Osteocyte (in vitro differentiated cells): ENCODE measurements at places on chromosomes 3 and 15. TPM values are rescaled to one million over a fixed set of nuclear protein-coding genes. Genes with fewer than 3 reads are reported as not detected.

The GOLGA6L7 gene
- not detected in 2 replicates for total RNA-seq

DNA sequence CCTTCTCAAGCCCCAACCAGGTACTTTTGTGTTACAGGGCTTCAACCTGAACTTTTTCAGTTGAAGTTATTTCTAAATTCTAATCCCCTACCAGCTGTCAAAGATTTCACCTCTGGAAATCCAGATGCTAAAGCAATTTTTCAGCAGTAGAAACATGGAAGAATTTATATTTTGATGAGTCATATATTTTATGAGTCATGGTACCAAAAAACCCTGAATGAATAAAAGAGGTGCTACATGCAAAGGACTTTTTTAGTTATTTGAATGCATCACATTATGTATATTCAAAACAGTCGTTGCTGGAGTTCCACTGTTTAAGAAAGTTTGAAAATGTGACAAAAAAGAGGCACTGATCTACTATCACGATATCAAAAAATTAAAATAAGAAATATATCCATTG is 96.0 kb upstream of the ZNF385D start:
- H3K4me1 ChIP-seq = peaks cover 4% of the 10 kb centered on the region
- no peak overlapping the region for H3K4me3 ChIP-seq
- DNase-seq = no peak
- peaks cover 15% of the 10 kb centered on the region for H3K27me3 ChIP-seq
- H3K27ac ChIP-seq = no peak overlapping the region

GRCh38 chr3:195914648-195915473 is 6.5 kb upstream of the TNK2 start:
- H3K4me1 ChIP-seq = peaks cover 13% of the 10 kb centered on the region
- peak; percentile 95 for DNase-seq
- peak overlapping the region; percentile 56 for H3K27ac ChIP-seq

DNA sequence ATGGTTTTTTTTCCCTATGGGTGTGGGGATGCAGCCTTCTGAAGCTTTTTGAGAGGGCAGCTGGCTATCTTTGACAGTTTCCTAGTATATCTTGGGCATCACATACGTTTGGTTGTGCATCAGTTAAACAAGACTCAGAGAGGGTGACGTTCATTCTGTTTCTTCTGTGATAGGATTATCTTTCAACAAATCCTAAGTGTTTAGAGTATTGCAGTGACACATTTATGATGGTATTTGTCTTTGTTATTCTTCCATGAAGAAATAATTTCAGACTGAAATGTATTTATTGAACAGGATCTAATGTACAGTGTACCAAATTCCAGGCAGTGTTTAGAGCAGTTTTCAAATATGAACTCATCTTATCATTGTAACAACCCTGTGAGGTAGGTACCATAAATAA is 114.4 kb downstream of the PLCL2 start:
- H3K4me1 ChIP-seq = peaks cover 9% of the 10 kb centered on the region
- no peak for DNase-seq
- peaks cover 9% of the 10 kb centered on the region for H3K27me3 ChIP-seq

- peak overlapping the region; percentile 95 for H3K27ac ChIP-seq
- DNase-seq = no peak
Measured at GRCh38 chr15:98859149-98859548, 148.4 kb downstream of the PGPEP1L start.
